ENCODE measurements at places on chromosomes 1 and 21.
A peak's percentile ranks its signal among the peaks of the same experiment; 100 is the strongest.

DNA sequence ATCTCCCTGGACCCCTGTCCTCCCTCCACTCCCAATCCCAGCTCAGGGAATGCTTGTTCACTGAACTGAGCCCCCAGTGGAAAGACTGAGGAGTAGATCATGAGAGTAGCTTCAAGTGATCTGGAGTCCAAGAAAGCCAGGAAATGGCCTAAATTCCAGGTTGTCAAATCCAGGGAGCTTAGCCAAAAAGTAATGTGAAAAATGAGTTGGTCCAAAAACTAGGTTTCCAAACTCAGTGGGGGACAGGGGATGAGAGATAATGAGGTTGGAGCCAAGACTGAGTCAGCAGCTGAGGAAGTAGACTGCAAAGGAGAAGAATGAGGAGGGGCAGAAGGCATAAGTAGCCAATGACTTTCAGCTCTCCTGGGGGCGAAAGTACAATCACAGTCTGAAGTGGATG lies 284.1 kb upstream of the BEND5 start:
- DNase-seq = no peak

DNA sequence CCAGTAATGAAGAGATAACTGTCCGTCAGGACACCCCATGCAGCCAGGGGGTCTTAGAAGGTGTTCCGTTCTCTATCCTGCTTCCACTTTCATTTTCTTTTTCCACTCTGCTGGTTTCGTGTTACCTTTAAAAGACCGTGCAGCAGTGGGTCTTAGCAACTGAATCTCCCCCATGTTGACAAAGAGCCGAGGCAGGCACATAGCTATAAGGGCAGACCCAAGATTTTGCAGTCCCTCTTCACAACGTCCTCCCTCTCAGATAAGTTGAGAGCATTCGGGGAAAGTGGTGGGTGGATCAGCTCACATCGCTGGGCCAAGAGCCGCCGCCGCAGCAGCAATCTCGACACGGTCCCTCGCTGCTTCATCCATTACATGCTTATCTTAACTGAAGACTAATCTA lies 355.5 kb downstream of the LMO4 start:
- DNase-seq = peak; percentile 14

DNA sequence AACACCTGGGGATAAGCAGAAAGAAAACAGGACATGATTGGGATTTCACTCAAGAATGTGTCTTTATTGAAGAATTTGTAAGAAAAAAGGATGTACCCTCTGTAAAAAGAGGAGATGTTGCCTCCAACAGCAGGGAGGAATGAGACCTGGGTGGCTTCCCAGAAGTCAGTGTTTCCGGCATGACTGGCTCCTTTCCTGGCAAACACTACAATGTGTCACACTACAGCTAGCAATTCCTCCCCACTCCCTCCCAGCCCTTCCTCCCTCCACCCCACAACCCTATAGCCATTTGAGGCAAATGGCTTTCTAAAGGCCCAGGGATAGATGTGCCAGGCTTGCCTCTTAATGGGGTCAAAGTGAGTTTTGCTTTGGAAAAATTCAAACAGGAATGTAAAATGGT lies 11.5 kb upstream of the COL8A2 start:
- peak; percentile 86 for DNase-seq

GRCh38 chr1:54583871-54584270 lies 35.8 kb downstream of the ACOT11 start:
- no peak for DNase-seq

DNA sequence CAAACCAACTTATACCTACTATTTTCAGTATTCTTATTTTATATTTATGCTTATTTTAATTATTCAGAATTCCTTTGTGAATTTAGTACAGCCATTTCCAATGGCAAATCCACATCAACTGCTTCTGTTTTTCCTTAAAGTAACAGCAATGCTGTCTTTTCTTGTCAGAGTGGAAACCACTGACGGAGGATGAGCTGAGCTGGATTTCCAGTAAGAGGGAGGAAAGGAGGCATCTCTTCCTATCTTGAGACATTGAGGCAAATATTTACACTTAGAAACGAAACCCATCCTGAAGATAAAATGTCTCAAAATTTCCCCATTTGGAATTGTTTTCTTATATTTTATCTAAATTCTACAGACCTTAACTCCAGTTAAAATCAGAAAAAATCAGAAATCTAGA lies 66.1 kb upstream of the SLC44A3 start:
- no peak for DNase-seq

- no peak for DNase-seq
These were observed 106.4 kb upstream of the PBX1 start for GRCh38 chr1:164452549-164452948.

GRCh38 chr1:35475356-35475755 lies 81.8 kb downstream of the KIAA0319L start:
- no peak for DNase-seq

DNA sequence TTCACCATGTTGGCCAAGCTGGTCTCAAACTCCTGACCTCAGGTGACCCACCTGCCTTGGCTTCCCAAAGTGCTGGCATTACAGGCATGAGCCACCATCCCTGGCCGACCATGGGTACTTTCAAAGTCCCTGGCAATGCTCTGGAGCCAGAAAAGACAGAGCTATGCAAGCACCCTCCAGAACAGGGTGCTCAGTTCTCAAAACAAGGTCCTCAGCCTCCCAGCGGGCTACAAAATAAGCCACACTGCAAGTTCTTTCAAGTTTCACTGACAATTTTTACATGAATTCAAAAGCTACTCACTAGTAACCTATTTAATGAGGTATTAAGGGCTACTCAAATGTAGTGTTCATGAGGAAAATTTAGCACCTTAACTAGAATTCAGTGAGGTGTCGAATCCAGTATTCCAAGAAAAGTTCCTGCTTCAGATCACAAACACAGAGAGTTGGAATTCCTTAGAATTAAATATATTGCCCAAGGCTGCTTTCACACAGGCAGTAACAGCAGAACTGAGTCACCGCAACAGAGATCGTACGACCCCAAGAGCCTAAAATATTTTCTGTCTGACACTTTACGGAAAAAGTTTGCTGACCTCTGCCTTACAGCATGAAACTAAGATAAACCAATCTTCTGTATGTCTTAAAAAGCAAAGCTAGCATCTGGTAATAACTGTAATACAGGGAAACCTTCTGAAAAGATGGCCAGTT lies 60.7 kb downstream of the HSF2BP start:
- DNase-seq = peak; percentile 64

DNA sequence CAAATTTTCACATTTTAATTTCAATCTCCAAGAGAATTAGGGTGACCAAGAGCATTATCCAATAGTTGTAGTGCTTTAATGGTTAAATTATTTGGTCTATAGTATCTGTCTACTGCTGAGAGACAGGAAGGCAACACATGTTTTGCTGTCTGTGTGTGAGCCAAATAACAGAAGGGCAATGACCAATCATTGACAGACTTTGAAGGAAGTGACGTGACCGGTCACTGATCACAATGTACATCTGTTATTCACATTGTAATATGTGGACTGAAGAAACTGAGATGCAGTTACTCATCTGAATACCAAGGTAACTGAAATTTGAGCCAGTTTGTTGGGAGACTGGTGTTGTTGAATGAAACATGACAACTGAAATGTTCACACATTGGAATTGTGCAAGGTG lies 196.7 kb downstream of the LRRC40 start:
- peak; percentile 3 for DNase-seq

- no peak for DNase-seq
These were observed 17.2 kb upstream of the C2CD2 start for GRCh38 chr21:41970751-41971653.
